ENCODE measurements at places on chromosomes 13 and 19.

DNA sequence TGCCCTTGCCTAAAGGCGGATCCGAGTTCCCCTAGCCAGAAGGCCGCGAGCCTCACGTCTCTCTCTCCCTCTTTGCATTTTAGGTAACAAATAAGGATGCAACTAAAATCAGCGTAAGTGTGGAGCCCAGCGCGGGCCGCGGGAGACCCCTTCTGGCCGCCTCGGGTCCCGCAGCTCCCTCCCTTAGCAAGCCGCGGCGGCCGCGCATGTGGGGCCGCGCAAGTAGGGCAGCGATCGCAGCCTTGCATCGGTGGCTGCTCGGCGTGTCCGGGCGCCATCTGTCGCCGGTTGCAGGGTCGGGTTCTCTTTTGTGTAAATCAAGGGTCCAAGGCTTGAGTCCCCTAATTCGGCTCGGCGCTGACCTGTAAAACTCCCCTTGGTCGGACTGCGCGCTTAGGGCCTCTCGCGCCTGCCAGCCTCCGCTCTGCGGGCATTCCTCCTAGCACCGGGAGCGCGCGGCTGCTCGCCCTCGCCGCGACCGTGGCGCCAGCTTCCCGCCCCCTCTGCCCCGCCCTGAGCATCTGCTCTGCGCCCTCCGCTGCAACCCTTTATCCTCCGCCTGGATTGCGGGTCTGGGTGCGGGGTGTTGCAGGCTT, 2.7 kb downstream of the VSTM2B start:
- peak; percentile 91 for DNase-seq

GRCh38 chr13:49530457-49530856, 34.7 kb downstream of the PHF11 start:
- DNase-seq, result no peak

GRCh38 chr13:95463531-95463930, 89.0 kb upstream of the CLDN10 start:
- DNase-seq, result no peak

DNA sequence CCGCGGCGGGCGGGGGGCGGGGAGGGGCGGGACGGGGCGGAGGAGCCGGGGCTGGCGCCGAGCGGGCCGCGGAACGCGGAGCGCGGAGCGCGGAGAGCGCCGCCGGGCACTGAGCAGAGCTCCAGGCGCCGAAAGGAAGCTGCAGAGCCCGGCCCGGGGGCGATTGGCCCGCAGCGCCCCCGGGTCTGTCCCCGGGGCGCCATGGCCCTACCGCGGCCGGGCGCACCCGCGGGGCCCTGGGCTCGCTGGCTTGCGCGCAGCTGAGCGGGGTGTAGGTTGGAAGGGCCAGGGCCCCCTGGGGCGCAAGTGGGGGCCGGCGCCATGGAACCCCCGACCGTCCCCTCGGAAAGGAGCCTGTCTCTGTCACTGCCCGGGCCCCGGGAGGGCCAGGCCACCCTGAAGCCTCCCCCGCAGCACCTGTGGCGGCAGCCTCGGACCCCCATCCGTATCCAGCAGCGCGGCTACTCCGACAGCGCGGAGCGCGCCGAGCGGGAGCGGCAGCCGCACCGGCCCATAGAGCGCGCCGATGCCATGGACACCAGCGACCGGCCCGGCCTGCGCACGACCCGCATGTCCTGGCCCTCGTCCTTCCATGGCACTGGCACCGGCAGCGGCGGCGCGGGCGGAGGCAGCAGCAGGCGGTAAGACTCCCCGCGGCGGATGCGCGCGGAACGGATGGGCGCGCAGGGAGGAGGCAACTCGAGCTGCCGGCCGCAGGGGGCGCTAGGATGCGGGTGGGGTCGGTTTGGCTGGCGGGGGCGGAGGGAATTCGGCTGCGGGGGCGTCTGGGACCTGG, at the start of gene PDE4A:
Gene PDE4A (plus strand): TSS at position 95 of the 796 bp plus-strand sequence. CDS start 227 bp downstream, at position 322.
- peak; percentile 82 for DNase-seq

- no peak for DNase-seq
Measured at GRCh38 chr19:351976-352625, 7.5 kb upstream of the MIER2 start.

GRCh38 chr19:10468133-10468532, 35.0 kb downstream of the KEAP1 start:
- DNase-seq, result no peak

- DNase-seq, result no peak
Measured at GRCh38 chr13:42652642-42653415, 78.9 kb downstream of the TNFSF11 start.

GRCh38 chr13:108921238-108921637, 291.8 kb downstream of the MYO16 start:
- no peak for DNase-seq

DNA sequence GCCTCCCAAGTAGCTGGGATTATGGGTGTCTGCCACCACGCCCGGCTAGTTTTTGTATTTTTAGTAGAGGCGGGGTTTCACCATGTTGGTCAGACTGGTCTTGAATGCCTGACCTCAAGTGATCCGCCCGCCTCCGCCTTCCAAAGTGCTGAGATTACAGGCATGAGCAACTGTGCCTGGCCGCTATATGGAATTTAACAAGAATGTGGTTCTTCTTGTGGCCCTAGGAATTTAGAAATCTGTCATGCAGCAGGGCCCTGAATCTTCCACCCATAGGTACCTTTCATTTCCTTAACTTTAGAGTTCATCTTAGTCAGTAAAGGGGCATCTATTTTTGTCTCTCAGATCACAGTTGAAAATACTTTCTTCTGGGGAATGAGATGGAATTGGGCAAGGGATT, 25.6 kb upstream of the NDFIP2 start:
- no peak for DNase-seq

DNA sequence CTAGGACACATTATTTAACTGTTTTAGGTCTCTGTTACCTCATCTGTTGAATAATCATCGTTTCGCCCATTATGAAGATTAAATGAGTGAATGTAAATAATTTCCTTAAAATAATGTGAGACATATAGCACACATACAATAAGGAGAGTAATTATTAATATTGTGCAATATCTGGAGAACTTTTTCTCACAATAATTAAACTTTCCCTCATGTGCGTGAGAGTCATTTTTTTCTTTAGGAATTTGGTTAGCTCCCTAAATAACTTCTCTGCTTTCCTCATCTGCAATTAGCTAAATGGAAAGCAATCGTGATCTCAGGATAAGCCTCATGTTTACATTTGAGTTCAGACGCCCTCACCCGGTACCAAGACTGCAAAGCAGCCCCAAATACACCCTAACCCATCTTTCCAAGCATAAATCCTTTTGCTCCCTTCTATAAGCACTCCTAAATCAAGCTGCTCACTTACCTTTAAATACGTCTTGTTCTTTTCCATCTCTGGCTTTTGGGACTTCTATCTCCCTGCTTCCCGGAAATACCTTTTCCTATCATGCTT, 78.8 kb downstream of the MZT1 start:
- DNase-seq, result peak; percentile 60

DNA sequence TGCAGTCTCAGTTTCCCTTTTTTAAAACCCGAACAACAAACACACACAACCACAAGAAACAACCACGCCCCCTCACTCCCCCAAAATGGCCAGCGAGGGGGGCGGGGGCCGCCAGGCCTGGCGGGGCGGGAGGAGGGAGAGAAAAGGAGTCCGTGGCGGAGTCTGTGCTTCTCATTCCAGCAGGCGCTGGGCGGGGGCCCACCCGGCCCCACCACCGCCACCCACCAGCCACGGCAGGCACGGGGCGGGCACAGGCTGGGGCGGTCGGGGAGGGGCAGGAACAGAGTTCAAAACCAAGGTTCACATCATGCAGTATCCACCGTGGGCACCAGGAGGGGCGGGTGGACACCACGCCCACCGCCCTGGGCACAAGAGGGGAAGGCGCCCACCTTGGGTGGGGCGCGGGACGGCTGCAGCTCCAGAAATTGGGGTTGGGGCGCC, 12.9 kb downstream of the DPF1 start:
- DNase-seq, result no peak

GRCh38 chr13:74438901-74439300, 304.7 kb upstream of the KLF12 start:
- no peak for DNase-seq
